Activated naive CD4-positive, alpha-beta T cell treated with anti-CD3 and anti-CD28 coated beads, Interleukin-2, amount 50 U/mL, for 16 hours (primary cell): ENCODE measurements at places on chromosomes 7 and 10.

DNA sequence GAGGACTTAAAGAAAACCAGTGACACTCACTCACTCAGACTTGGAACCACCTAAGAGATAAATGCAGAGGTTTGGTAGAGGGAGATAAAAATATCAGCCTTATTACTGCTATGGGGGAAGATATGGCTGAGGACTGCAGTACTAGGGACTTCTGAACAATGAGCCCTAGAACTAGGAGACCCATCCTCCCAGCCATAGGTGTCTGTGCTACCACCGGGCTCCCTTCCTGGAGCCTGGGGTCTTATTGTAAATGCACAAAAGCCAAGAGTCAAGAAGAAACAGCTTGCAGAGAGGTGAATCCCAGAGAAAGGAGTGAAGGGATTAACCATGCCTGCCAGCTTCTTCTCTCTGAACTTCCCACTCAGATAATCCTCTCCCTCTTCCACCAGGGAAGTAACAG, 108.3 kb upstream of the AKR1E2 start:
- DNase-seq, result no peak

- DNase-seq, result no peak
These were observed 63.9 kb downstream of the CRPPA start for GRCh38 chr7:16357474-16357873.

GRCh38 chr7:69860941-69861622, 262.8 kb downstream of the AUTS2 start:
- no peak for DNase-seq

DNA sequence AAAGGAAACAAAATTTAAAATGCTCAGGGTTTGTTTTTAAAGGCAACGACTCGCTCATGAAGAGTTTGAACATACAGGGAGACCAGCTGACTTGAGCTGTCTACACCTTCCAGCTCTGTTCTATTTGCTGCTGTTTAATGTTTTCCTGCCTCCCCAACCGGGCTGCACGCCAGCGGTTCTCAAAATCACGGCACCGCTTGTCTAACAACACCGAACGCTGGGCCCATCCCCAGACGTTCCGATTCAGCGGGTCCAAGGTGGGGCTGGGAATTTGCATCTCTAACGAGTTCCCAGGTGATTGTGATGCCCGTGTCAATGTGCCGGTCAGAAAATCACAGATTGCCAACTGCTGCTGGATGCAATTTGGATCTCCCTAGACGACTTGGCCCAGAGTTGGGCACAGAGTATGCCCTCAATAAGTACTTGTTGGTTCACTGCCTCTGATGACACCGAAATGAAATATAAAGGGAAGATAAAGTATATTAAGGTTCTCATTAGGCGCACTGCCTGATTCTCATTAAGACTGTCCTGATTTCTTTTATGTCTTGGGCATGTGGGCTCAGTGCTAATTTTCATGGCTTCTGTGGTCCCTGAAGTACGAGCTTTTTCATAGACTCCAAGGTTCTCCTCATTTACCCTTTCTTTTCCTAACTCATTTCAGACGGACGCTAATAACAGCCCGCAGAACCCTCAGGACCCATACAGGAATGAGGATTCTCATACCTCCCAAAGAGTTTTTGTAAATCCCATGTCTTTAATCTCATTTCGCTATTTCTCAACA, 28.5 kb downstream of the CELF2 start:
- DNase-seq, result no peak

GRCh38 chr7:158506626-158507025, 81.0 kb downstream of the PTPRN2 start:
- no peak for DNase-seq

DNA sequence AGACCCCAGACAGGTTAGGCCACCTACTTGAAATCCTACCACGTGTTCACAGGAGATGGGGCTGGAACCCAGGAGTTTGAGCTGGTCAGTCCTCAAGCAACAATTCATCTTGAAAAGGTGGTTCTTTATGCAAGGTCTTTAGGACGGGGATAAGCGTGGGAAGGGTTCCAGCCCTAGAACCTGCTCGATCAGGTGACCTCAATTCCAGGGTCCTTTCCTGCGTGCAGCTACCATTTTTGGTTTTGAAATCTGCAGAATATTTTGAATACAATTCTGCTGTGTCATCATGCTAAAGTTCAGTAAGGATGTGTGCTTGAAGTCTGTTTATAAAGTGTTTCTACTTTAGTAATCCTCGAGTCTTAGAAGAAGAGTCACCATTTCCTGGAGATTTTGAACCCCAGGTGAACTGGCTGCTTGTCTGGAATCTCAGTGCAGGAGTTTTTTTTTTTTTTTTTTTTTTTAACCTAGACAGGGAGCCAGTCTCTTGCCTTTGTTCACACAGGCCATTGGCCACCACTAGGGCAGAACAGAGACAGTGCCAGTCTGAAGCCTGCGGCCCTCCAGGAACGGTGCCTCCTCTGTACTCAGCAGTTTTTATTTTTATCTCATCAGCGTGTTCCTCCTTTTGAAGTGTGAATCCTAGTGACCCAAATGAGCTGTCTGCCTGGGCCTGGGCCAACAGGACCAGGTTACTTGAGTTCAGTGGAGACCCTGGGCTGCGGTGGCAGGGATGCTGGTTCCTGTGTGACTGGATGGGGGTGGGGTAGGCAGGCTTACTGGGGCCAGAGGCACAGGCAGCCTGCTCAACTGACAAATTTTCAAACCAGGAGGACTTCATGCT, 54.6 kb downstream of the EEPD1 start:
- no peak for DNase-seq

- DNase-seq, result no peak
These were observed 123.6 kb upstream of the ANK3 start for GRCh38 chr10:60513281-60513680.

DNA sequence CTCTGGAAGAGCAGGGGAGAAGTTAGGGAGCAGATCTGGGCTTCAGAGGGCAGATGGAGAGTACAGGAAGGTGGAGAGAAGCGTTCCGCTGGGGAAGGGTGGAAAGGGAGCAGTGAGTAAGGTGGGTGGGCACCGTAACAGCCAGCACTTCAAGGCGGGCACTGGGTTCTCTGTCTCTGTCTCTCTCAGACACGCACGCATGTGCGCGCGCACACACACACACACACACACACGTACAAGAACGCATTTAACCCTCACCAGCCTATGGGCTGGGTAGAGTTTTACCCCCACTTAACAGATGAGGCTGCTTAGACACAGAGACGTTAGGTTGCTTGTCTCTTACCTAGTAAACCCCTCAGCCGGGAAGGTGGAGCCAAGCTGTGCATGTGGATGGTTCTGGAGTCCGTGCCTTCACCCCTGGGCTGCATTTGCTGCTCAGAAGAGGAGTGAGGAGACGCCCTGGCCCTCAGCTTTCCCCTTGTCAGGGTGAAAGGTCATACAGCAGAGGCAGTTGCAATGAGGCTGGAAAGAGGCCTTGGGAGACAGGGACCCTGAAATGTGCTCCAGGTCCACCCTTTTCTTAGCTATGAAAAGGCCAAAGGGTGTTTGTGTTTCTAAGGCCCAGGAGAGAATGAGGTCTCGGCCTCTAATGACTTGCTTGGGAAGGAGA, 16.0 kb downstream of the ADCYAP1R1 start:
- DNase-seq, result no peak
